ENCODE measurements at places on chromosomes 2 and 18.

DNA sequence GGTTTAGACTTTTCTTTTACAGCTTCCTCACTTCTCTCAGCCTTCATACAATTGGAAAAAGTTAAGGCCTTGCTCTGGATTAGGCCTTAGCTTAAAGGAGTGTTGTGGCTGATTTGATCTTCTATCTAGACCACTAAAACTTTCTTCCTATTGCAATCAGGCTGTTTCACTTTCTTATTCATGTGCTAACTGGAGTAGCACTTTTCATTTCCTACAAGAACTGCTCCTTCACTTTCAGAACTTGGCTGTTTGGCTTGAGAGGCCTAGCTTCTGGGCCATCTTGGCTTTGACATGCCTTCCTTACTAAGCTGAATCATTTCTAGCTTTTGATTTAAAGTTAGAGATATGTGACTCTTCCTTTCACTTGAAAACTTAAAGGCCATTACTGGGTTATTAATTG lies 114.3 kb downstream of the ARHGEF4 start:
- DNase-seq = no peak

GRCh38 chr18:692824-693223 lies 19.6 kb downstream of the ENOSF1 start:
- no peak for DNase-seq

DNA sequence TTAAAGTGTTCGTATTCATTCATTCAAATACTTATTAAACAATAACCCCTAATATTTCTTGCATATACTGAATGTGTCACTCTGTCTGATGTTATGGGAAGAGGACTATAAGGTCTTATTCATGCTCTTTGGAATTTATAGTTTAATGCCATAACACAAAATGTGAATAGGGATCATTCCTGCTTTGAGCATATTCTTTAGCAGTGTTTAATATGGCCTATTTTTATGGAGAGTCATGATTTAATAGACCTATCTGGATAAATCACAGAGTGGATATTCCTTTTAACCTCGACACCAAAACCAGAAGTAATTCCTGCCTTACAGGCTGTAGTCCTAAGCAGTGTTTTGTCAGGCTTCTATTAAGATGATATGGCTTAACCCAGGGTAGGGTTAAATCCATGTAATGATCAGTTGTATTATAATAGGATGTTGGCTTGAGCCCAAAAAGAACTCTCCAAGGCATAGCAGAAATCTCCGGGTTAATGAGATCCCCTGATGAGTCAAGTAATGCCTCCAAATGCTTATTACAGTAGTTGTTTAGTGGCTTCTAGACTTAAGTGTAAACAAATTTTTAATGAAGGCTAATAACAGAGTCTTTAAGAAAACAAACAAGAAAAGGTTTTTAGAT lies 54.3 kb downstream of the GULP1 start:
- DNase-seq = no peak

DNA sequence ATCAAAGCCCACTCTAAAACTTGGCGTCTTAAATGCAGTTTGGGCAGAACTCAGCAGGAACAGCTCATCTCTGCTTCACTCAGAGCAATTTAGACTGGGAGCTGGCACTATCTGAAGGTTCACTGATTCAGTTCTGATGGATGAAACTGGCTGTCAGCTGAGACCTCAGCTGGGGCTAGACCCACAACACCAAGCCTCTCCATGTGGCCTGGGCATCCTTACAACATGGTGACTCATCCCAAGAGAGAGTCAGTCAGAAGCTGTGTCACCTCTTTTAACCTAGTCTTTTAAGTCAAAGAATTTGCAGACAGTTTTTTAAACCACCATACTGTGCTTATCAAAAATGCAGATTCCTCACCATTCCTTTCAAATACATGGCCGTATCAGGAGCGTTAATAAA lies 62.6 kb upstream of the ZNF397 start:
- no peak for DNase-seq

- DNase-seq = no peak
These were observed 6.2 kb downstream of the PKDCC start for GRCh38 chr2:42053791-42054701.

- DNase-seq = peak; percentile 19
These were observed at the start of gene BARD1 for GRCh38 chr2:214808981-214809750. BARD1 (minus strand) TSS chr2:214809683; CDS start chr2:214809569, 114 bp downstream.

DNA sequence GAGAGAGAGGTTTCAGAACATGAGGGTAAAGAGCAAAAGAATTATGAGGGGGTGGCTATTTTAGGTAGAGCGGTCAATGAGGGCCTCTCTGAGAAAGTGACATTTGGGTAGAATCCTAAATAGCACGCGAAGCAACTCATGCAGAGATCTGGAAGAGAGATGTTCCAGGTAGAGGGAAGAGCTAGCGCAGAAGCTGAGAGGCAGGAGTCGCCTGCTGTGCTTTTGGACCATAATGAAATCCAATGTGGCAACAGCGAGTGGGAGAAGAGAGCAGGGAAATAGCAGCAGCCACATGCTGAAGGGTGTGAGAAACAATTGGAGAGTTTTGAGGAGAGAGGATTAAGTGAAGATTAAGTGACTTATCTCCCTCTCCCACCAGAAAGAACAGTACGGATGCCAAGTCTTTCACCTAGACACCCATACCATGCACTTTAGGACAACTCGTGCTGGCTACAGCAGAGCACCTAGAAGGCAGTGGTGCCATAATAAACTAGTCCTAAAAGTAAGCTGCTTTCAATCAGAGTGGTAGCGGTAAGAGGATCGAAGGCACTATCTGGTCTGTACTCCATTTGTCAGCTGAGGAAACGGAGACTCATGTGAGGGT lies 129.7 kb downstream of the LRP2 start:
- DNase-seq = no peak

DNA sequence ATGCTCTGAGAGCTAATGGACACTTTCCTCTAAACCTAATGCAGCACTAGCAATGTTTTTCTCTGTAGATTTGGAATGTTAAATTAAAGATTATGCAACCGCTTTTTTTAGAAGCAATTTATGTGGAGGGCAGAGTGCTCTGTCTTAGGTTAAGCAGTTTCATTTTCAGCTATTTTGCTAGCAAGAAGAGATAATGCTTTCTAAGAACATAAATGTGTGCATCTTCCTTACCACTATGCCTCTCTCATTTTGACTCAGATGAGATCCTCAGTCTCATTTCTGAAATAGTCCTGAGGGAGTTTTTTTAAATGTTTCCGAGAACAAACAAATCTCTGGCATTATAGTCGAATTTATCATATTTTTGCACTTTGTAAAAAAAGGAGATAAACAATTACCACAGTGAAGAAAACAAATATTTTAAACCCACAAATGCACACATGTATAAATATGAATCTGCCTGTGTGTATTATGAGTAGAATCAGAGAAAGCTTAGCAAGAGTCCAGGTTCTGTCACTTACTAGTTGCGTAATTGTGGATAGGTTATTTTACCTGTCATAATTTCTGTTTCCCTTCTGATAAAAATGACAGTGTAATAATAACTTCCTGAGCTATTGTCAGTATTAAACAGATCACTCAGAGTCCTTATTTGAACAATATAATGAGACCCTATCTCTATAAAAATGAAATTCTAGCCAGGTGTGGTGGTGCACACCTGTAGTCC lies 207.7 kb upstream of the CRIM1 start:
- no peak for DNase-seq

GRCh38 chr2:201643216-201643890 lies at the start of gene TMEM237:
TMEM237 (minus strand) TSS chr2:201643503; CDS start chr2:201643400, 103 bp downstream.
- DNase-seq = no peak

DNA sequence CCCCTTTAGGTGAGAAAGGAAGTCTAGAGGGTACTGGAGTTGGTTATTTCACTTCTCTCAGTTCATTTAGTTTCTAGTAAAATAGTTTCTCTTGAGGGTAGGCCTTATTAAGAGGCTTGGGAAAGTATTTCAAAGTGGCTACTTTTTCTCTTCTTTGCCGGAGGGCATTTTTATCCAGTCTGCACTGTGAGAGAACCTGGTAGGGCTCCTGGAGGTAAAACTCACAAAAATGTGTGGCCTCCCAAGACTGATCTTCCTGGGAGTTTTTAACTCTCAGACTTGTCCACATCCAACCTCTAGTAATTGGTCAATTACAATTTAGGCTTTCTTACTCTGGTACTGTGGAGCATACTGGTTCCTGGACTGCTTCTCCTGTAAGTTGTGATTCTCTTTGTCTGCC lies 28.0 kb downstream of the EHBP1 start:
- DNase-seq = no peak

- DNase-seq = no peak
These were observed at the start of gene COLEC12 for GRCh38 chr18:500632-501405. COLEC12 (minus strand) TSS chr18:500701; CDS start chr18:500514, 187 bp downstream.

- DNase-seq = no peak
These were observed 52.8 kb upstream of the RMDN2 start for GRCh38 chr2:37872192-37872750.

- no peak for DNase-seq
These were observed 20.7 kb upstream of the SNTG2 start for GRCh38 chr2:929925-930324.

DNA sequence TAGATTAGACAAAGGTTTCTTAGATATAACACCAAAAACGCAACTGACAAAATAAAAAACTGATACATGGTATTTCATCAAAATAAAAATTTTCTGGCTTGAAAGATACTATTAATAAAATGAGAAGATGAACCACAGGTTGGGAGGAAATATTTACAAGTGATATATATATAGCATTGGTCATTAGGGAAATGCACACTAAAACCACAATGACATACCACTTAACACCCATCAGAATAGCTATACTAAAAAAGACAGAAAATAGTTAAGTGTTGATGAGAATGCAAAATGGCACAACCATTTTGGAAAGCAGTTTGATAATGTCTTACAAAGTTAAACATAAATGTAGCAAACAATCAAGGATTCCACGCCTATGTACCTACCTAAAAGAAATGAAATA lies 83.9 kb downstream of the SLC66A3 start:
- DNase-seq = no peak

- DNase-seq = no peak
These were observed 16.9 kb downstream of the SLC66A2 start for GRCh38 chr18:79934311-79935097.

DNA sequence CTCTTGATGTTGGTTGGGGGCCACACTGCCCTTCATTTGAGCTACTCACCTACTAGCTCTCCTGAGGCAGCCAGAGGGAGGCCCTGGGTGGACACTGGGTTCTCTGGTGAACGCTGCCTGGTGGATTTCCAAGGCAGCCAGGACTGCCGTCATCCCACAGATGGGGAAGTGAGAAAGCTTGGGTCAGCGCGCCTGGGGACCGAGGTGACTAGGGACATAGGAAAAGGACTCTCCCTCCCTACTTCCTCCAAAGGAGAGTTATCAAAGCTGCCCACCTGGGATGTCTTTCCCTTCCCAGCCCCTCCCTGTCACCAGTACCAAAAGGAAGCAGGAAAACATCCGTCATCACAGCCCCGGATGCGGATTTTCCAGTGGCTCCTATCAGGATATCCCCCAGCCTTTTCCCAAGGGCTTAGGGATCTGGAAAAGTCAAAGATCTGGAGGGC lies 3.8 kb upstream of the SEMA4C start:
- DNase-seq = no peak

- DNase-seq = no peak
These were observed 7.1 kb downstream of the CKAP2L start for GRCh38 chr2:112757265-112757664.

DNA sequence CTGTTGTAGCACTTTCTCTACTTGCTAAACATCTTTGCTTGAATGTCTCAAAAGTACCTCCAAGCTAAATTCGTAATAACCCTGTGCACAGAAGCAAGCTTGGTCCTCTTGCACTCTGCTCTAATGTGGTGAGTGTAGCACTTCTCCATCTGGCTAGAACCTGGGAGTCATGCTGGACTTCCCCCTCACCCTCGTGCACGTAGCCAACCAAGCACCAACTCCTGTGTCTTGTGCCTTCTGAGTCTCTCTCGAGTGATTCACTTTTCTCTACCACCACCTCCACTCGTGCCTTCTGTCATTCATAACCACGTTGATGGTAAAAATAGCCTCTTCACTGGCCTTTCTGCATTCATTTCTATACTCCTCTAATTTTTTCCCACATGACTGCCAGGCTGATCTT lies 91.9 kb upstream of the KCNE4 start:
- DNase-seq = no peak

DNA sequence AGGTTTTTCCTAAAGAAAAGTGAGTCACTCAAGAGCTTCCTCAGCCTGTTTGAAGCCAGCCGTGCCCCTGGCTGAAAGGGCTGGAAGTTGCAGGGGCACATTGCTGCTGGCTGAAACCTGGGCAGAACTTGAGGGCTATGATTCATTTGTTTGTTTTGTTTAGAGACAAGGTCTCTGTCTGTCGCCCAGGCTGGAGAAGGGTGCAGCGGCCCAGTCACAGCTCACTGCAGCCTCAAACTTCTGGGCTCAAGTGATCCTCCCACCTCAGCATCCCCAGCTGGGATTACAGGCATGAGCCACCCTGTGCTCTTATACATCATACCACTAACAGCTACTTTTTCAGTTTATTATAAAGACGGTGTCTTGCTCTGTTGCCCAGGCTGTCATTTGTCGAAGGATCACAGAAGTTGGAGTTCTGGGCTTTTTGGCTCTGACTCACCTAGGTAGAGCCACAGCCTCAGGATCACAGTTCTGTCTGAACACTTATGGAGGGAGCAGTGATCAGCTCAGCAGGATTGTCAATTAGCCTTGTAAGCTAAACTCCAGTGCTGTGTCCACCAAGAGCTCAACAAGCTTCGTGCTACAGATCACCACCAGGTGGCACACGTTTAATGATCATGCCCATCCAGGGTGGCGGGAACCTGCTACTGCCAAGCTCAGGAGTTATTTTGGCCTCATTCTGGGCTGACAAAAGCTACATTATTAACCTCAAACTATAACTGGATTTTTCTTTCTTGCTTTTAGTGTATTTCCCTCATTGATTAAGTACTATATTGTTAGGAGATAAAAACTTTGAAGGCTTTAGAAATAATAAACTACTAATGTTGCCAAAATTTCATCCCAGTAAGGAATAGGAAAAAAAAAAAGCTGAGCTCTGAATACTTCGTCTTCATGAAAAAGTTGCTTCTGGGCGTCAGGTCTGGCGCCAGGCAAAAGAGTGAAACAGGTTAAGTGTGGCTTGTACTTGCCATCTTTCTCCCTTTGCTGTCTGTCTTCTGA lies 57.9 kb downstream of the ARHGEF33 start:
- peak; percentile 29 for DNase-seq

DNA sequence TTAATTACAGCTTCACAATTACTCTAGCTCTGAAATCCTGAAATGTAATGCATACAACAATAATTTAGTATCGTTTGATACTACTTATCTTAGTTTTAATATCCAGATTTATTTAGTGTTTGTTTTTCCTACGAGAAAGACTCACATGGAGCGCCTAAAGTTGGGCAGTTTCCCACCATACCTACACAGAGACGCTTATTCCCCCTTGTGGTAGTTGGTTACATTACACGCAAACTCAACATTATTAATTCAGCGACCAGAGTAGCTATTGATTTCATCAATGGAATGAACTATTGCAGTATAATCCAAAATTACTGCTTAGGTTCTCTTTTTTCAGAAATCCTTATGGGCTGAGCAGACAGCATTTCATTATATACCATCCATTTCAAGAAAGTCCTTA lies 164.0 kb upstream of the REG3G start:
- no peak for DNase-seq

All from AG09319 (cell line).